Aorta (tissue), 5 donors: ENCODE measurements at places on chromosomes 4 and X.

DNA sequence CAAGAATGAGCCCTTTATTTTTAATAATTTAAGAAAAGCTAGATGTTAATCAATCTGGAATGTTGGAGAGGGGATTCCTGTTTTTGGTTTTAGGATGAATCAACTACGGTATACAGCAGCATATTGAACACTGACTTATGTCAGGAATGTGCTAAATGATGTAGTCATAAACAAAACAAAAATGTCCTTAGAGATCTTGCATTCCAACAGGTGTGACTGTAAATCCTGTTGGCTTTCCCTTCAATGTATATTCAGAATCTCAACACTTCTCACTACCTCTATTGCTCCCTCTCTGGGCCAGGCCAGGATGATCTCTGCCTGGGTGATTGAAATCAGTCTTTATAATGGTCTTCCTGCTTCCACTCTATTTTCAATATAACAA lies 37.8 kb upstream of the BDH2 start:
- no peak overlapping the region for H3K27ac ChIP-seq
- no peaks in the 10 kb centered on the region for H3K27me3 ChIP-seq
- DNase-seq = no peak
- no peaks in the 10 kb centered on the region for H3K36me3 ChIP-seq

DNA sequence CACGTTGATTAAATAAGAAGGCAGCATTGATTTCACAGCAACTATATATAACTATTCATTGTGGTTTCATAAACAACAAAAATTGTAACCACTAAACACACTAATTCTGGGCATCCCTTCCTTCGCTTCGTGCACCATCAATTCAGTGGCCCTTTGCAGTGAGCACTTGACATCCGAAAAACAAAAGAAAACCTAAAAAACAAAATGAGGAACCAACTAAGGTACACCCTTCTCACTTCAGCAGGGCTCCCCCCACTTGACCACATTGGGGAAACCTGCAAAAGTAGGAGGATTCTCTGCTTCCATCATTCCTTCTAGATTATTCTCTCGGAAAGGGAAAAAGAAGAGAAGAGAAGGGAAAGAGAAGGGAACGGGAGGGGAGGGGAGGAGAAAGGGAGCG lies 28.3 kb downstream of the NBDY start:
- H3K36me3 ChIP-seq = no peaks in the 10 kb centered on the region
- H3K27me3 ChIP-seq = no peaks in the 10 kb centered on the region
- H3K4me3 ChIP-seq = no peak overlapping the region
- no peak for DNase-seq
- no peak overlapping the region for H3K27ac ChIP-seq

GRCh38 chrX:108537005-108537404 lies 97.4 kb downstream of the COL4A5 start:
- no peaks in the 10 kb centered on the region for H3K27me3 ChIP-seq
- H3K27ac ChIP-seq = no peak overlapping the region
- no peaks in the 10 kb centered on the region for H3K4me1 ChIP-seq
- DNase-seq = no peak
- no peak overlapping the region for H3K4me3 ChIP-seq

- no peak for DNase-seq
- no peak overlapping the region for H3K4me3 ChIP-seq
Measured at GRCh38 chr4:100879471-100879870, 361.6 kb upstream of the EMCN start.

DNA sequence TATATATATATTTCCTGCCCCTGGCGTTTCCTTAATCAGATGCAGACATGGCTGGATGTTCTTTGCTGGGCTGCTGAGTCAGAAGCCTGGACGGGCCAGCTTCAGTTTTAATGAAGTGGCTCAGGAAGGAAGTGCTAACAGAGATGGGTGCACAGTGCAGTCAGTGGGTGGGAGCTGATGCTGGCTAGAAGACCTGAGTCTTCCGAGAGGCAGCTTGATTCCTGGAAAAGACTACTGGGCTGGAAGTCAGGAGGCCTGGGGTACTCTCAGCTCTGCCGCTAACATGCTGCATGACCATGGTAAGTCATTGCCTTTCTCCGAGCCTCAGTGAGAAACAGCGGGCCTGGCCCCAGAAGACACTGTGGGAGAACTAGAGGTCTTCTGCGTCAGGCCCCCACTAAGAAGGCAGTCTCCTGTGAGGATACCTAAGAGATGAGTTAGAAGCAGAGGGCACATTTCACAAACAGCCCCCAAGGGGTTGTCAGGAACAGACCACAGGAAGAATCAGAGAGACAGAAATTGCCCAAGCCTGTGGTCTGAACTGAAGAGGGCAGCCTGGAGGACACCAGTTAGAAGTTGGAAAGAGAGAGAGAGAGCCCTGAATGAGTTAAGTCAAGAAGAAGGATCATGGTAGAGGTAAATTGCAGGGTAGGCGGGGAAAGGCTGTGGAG lies 8.3 kb upstream of the CD40LG start:
- H3K4me1 ChIP-seq = no peaks in the 10 kb centered on the region
- H3K27ac ChIP-seq = no peak overlapping the region
- H3K4me3 ChIP-seq = no peak overlapping the region
- H3K27me3 ChIP-seq = no peaks in the 10 kb centered on the region
- no peak for DNase-seq

- H3K27me3 ChIP-seq = no peaks in the 10 kb centered on the region
- no peak for DNase-seq
- H3K4me3 ChIP-seq = no peak overlapping the region
- H3K36me3 ChIP-seq = no peaks in the 10 kb centered on the region
Measured at GRCh38 chr4:160423879-160424451, 1321.1 kb downstream of the RAPGEF2 start.

DNA sequence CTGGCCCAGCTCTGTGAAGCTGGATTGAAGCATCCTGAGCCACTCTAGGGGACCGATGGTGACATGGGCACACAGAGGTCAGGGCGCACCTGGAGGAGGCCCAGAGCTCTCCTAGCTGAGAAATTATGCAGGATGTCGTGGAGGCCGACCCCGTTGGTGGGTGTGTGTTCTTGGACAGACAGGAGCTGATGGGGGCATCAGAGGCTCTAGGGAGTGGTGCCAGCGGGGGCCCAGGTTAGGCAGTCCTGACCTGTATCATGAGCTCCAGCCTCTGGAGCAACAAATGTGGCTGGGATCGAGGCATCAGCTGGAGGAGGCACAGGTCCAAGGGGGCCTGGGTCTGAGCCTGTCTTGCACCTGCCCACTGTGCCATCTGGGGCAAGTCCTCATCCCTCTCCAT lies 124.6 kb upstream of the PSAPL1 start:
- no peaks in the 10 kb centered on the region for H3K27me3 ChIP-seq
- H3K4me1 ChIP-seq = no peaks in the 10 kb centered on the region
- no peaks in the 10 kb centered on the region for H3K36me3 ChIP-seq
- no peak overlapping the region for H3K4me3 ChIP-seq
- H3K27ac ChIP-seq = no peak overlapping the region
